ENCODE measurements at places on chromosomes 13 and 19.

DNA sequence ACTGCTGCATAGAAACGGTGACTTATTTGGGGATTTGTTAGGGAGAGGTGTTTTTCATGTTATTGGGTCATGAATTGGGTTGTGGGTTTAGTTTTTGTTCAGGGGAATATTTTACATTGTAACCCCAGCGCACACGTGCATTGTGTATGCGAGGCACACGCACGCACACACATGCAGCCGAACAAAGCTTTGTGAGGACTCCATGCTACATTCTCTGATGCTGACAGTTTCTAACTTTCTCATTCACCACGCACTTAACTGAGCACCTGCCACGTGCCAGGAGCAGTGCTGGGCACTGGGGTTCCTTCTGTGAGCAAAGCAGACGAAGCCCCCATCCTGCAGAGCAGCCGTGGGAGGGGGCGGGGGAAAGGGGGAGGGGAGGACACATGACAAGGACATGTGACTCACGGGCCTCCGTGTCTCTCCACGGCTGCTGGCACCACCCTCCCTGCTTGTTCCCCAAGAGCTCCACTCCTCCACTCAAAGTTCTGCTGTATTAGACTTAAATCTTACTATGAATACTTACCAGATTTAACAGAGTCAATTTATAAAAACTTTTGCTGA is 55.6 kb downstream of the SLC7A9 start:
- no peak for DNase-seq

GRCh38 chr13:94296471-94296870 is 183.0 kb downstream of the DCT start:
- DNase-seq, result no peak

- no peak for DNase-seq
Observed at GRCh38 chr19:15197942-15198341, 2.9 kb downstream of the NOTCH3 start.

DNA sequence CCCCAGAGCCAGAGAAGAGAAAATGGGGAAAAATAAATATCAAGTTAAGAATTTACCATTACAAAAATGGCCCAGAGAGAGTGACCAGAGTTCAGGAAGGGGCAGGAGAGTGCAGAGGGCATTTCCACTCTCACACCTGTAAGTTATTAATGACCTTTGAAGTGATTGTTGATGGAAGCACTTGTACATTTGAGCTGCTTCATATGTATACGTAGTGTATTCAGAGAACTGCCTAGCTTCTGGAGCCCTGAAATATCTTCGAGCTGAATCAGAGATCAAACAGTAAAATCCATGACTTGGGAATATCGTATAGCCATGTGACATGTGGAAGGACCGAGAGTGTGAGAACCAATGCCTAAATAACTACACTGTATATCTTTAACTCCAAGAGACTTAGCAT is 49.2 kb upstream of the PCCA start:
- no peak for DNase-seq

GRCh38 chr13:102912599-102912998 is 66.8 kb downstream of the ERCC5 start:
- no peak for DNase-seq

DNA sequence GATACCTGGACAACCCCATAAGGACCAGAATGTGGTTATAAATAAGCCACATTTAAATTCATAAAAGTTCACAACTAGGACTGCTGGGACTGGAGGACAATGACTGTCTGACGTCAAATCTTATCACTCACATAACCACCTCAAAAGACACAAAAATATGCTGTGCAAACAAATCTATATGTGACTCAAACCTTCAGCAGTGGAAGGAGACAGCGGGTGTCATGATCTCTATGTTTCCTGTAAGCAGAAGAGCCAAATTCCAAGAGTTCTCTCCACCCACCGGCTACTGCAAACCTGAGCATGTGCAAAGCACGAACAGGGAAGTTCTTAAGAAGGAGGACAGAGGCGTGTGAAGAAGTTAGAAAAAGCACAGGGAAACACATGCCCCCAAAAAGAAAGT is 113.2 kb downstream of the MYCBP2 start:
- DNase-seq, result no peak

- DNase-seq, result no peak
Observed at GRCh38 chr19:31470229-31470939, 121.1 kb upstream of the TSHZ3 start.

- peak; percentile 27 for DNase-seq
Observed at GRCh38 chr19:584240-585001, 5.3 kb upstream of the HCN2 start.
